Esophagus mucosa (tissue), 1 donor: ENCODE measurements at places on chromosomes 2 and 18. TPM values are rescaled to one million over a fixed set of nuclear protein-coding genes. Genes with fewer than 3 reads are reported as not detected.

GRCh38 chr2:136075476-136075875, 42.5 kb downstream of the CXCR4 start:
- no peak for ATAC-seq

DNA sequence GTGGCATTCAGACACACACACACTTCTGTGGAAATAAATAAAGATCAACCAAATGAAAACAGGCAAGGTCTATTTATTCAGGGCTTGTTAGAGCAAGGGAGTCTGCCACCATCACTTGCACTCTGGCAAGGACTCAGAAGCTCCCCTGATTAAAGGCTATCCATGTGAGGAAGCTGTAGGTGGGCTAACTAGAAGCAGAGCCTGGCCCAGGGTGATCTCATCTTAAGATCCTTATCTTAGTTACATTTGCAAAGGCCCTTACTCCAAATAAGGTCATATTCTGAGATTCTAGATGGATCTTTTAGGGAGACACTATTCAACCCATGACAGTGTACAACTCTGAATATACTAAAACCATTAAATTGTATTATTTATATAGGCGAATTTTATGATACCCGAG, 190.0 kb upstream of the SRD5A2 start:
- no peak for ATAC-seq

The ALPG gene
- not detected for total RNA-seq

- no peak for ATAC-seq
Measured at GRCh38 chr2:30157616-30158015, 10.8 kb downstream of the YPEL5 start.

GRCh38 chr2:70923378-70924015, 12.2 kb upstream of the ATP6V1B1 start:
- no peak for ATAC-seq

The REG3A gene
- total RNA-seq = not detected

- ATAC-seq = no peak
Measured at GRCh38 chr2:44103639-44104038, 65.0 kb upstream of the PPM1B start.

The CACNB4 gene
- 9.6 TPM for total RNA-seq

- ATAC-seq = no peak
Measured at GRCh38 chr2:38498045-38498481, 104.7 kb downstream of the HNRNPLL start.

GRCh38 chr2:204945376-204945775, 400.1 kb downstream of the PARD3B start:
- ATAC-seq = no peak

DNA sequence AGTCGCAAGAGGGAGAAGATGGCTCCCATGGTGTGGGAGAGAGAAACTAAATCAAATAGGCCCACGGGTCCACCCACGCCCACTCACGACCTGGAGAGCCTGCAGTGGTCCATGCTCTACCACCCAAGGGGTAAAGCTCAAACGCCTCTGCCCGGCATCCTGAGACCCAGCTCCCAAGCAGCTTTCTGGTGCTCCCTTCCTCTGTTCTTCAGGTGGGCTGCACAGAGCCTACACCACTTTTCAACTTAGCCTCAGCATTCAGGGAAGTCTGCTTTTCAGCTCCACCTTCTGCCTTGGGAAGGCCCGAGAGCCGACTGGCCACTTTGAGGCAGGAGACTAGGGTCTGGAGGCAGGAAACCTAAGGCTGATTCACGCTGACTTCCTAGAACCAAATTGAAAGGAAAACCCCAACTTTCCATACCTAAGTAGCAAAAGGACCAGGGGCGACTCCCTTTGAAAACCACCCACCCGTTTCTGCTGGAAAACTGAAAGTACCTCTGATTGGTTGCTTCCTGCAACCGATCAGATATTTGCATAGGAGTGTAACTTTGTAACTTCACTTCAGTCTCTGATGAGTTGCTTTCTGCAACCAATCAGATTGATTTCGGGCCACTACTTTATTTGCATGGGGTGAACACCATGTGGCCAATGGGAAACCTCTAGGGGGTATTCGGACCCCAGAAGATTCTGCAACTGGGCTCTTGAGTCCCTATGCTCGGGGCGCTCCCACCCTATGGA, 26.8 kb upstream of the SPATA3 start:
- no peak for ATAC-seq

DNA sequence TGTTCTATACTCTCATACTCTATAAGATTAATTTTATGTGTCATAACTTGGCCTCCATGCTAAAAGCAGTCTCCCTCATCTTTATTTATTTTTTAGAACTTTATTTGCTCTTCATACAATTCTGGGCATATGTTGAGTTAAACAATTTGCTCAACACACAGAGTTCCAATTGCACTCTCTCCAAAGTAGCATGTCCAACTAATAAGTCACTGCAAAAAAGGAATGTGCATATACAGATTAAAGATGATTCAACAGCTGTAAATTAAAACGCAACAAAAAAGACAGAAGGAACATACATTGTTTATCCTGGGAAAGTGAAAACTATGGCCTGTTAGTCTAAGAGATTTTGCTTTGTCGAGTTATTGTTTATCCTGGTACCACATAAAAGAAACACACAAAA, 277.7 kb upstream of the ACVR2A start:
- ATAC-seq = no peak

- peak; percentile 17 for ATAC-seq
Measured at GRCh38 chr2:231674587-231675338, 33.6 kb upstream of the PTMA start.

GRCh38 chr18:70621710-70622109, 332.9 kb downstream of the SOCS6 start:
- ATAC-seq = no peak

DNA sequence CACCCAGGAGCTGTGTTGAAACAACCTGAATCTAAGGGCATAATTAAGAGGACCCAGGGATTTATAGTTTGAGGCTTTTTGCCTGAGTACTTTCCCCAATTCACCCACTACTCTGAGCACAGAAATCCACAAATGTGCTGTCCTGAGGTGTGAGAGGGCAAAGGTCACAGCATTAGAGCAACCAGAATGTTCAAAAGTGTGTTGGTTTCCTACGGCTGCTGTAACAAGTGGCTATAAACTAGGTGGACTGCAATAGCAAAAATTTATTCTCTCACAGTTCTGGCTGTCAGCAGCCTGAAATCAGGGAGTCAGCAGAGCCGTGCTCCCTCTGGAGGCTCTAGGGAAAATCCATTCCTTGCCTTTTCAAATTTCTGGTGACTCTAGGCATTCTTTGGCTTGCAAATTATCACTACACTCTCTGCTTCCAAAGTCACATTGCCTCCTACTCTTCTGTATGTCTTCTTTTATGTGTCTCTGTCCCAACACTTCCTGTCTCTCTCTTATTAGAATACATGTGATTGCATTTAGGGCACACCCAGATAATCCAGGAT, 91.4 kb upstream of the TACR1 start:
- no peak for ATAC-seq

DNA sequence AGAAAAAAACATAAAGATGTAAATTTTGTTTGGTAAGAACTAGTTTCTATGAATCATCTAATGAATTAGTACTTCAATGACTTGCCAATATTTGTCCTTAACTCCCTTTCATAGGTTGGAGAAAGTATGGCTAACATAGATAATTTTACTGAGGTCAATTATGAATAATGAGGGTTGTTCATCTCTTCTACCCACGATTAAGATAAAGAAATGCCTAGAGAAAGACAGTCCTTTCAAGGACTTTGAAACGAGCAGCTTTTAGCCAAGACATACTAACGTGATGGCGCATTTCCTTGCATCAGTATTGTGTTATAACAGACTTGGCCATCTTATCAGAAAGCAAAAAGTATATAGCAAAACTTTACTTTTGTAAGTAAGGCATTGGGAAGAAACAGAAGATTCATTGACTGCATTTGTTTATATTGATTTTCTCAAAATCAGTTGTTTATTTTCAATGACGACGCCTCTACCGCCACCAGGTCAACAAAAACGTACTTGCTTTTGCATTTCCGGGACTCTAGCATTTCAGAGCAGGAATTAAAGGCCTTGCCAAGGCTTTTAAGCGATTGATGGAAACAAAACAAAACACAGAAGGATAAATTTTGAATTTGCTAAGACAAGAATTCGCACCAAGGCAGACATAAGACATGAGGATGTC, 961 bp downstream of the RBM43 start:
- no peak for ATAC-seq

The CNGA3 gene
- not detected for total RNA-seq

The TUBA3E gene
- not detected for total RNA-seq

DNA sequence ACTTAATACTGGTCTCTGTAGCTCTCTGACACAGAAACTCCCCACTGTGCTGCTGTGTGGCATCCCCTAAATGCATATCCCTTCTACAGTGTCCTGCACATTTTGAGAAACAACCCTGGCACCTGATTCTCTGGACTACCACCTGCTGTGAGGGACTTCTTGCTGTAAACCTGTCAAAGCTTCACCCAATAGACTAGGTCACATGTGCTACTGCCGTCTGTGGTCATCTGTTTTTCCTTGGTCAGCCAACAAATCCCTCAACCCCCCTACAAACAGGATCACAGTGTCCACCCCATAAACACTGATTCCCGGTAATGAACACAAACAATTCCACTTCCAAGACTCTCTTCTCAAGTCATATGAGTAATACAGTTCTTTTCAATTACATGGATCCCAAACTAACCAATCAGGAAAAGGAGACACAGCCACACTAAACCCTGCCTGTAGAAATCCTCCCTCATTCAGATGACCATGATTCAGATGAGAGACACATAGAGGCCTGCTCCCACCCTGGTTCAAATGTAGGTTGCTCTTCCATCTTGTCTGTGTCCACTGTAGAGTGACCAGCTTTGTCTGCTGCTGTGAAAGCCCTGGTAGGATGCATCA, 1157.4 kb downstream of the RPIA start:
- ATAC-seq = no peak

The NT5C1B gene
- not detected for total RNA-seq

The AKAIN1 gene
- total RNA-seq = not detected

GRCh38 chr2:23682481-23682880, 244.4 kb downstream of the ATAD2B start:
- no peak for ATAC-seq

The GALR1 gene
- total RNA-seq = not detected

DNA sequence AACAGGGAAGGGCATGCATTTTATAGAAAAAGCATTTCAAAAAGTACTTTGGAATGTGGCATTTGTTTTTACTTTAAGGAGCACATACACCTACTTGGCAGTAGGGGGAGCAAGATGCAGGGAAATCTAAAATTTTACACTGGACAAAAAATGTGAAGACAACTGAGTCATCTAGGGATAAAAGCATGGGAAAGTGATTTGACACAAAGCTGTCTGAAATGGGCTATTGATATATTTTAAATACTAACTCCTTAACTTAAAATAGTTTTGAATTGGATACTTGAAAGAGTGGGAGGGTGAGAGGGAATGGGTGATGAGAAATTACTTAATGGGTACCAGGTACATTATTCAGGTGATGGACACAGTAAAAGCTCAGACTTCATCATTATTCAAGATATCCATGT, 15.8 kb downstream of the TMEM200C start:
- ATAC-seq = no peak

The RFX8 gene
- total RNA-seq = not detected

DNA sequence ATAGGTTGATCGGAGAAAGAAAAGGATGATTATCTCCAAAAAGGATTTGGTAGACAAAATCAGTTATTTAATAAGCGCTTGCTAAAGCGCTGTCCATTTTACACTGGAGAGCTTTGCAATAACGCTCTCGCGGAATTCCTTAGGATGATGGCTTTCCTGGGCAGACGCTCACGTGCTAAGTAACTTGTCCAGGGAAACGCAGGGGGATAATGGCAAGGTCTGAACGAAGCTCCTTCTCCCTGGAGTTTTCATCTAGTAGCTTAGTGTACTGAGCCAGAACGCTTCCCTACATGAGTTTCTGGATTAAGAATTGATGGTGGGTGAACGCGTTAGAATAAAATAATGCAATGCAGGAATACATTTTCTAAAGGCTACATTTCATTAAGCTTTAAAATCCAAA, 739.5 kb upstream of the SALL3 start:
- no peak for ATAC-seq

DNA sequence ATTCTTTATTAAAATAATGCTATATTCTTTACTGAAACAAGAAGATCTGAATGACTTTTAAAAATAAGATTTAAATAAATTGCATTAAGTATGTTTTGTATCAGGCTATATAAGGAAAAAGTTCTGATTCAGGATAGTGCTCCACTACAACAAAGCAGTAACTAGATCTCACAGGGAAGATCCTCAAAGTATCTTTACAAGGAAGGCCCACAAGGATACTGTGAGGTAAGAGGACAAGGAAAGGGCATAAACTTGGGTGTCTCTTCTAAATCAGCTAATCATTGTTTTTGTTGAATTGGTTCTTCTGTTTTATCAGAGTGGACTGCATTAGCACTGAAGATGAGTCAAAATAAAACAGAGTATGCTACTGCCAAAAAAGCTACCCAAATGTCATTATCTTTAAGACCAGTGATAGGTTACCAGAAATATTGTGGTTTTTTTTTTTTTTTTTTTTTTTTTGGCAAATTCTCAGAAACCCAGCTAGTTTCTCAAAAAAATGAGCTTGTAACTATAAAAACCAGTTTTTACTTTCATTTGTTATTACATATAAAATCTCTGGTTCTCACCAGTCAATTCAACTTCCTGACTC, 160.9 kb downstream of the BAZ2B start:
- no peak for ATAC-seq

DNA sequence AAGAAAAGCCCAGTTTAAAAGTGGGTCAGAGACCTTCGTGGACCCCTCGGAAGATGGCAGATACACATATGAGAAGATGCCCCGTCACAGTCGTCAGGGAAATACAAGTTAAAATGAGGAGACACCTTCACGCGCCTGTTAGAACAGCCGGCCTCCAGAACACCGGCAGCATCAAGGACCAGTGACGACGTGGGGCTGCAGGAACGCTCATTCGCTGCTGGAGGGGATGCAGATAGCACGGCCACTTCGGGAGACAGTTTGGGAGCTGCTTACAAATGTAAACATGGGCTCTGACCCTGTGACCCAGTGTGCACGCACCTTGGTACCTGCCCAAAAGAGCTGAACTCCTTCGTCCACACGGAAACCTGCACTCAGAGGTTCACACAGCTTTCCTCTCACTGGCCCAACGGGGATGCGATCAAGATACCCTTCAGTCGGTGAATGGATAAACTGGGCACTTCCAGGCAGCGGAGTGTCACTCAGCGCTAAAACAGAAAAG, 83.7 kb upstream of the CTDP1 start:
- ATAC-seq = no peak

The ELAC1 gene
- total RNA-seq = 5.5 TPM

The CYP27A1 gene
- 4.9 TPM for total RNA-seq

DNA sequence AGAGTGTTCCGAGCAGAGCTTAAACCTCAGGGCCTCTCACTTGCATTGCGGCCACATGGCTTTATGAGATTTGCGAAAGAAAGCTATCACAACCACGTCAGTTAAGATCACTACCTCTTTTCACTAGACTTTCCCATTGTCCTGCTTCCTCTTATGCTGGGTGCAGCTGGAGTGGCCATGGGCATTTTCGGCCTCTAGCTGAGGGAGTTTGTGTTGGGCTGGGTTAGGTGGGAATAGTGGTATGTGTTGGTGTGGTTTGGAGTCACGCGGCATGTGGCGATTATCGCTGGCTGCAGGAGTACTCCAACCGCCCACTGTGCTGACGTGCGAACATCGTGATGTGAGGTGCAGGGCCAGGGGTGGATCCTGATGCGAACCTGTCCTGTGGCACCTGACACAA, 27.1 kb downstream of the RALB start:
- ATAC-seq = no peak
